ENCODE measurements at places on chromosomes 12 and 14.

- no peak for DNase-seq
Observed at GRCh38 chr12:46387670-46388069, 15.1 kb upstream of the SLC38A2 start.

DNA sequence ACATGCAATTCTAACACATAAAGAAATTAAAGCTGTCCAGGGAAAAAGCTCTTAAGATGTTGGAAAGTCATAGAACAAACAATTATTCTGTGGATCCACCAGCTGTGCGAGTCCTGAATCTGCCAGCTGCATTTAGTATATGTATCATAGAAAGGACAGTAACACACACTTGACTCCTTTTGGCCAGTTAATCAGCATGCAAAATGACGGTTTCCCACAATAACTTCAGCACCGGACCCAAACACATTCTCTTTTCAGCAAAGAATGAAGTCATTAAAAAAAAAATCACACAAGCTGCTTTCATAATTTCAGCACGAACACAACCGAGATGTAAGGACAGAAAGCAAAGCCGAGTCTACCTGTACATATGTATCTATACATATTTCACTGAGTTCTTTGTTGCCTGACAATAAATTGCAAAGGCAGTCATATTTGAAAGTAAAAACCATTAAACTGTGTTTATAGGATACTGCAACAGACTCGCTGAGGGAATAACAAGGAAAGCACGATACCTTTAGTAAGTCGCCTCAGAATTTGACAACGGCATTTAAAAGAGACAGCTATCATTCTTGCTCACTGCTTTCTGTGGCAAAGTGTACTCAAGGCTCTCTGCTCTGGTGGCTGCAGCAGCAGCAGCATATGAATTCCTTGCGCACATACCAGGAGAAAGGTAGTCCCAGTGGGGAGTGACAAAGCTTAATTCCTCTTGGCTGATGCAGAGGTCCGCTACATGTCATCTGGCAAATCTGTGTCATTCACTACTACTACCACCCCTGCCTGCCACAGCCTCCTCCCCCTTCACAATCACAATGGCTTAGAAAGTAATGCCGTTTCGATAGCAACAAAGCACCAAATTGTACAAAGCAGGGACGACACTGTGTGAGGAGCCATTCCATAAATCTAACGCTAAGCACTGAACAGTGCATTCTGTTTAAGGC, at the start of gene GRIP1:
GRIP1 (minus strand) TSS at position 739 of the 938 bp plus-strand sequence; CDS start at position 567, 172 bp downstream.
- DNase-seq: no peak

GRCh38 chr12:64627771-64628170, 17.5 kb downstream of the RASSF3 start:
- peak; percentile 87 for DNase-seq

GRCh38 chr14:43360239-43360638, 1146.8 kb downstream of the FSCB start:
- no peak for DNase-seq

- peak; percentile 84 for DNase-seq
Observed at GRCh38 chr14:79598339-79598738, 613.0 kb downstream of the DIO2 start.

GRCh38 chr14:100109594-100109955, 44.4 kb downstream of the EVL start:
- no peak for DNase-seq

GRCh38 chr14:33017016-33017415, 78.3 kb downstream of the NPAS3 start:
- no peak for DNase-seq

DNA sequence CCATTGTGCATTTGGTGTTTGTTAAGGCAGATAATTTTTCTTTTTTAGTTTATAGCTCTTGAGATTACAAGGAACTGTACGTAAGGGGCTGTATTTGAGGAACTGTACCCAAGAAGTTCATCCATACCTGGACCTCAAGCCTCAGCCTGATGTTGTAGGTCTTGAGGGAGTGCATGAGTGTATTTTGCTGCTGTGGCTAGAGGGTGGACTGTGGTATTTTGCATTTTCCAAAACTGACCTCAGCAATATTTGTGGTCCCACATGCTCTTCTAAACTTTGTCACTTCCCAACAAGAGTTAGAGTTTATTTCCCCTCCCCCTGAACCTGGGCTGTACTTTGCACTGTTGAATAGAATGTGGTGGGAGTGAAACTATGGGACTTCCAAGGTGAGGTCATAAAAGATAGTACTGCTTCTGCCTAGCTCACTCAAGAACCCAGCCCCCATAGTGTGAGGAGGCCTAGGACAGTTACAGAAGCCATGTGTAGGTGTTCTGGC, 42.2 kb upstream of the FBXO33 start:
- DNase-seq: no peak

GRCh38 chr14:102164241-102164641, 24.5 kb downstream of the WDR20 start:
- DNase-seq: peak; percentile 61

- no peak for DNase-seq
Observed at GRCh38 chr14:94391281-94391975, 3.0 kb upstream of the SERPINA1 start.

DNA sequence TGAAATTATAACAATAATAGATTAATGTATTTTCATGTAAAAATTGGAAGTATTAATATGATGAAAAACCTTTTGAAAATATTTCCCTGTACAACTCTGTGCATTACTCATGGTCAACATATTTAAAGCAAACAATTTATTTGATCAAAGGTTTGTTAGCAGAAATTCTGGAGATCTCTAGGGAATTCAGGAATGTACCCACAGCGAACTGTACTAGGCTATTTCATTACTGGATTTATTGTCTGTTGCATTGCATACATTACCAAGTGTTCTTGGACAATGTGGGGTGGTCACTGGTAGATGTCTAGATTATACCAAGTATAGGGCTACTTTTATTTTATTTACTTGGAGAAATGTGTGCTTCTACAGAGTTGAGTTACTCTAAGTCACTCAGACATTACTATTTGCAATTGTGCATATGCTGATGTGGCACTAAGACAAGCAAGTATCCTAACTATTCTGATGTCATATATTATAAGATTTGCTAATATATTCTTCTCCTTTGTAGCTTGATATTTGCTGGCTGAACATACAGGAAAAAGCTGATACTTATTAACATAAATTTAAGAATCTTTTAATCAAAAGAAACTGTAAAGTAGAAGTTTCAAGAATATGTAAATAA, 323.3 kb downstream of the CCER1 start:
- DNase-seq: no peak

- DNase-seq: no peak
Observed at GRCh38 chr14:73786636-73787485, 64.8 kb upstream of the PTGR2 start.

GRCh38 chr12:95574799-95575452, 23.6 kb upstream of the USP44 start:
- peak; percentile 36 for DNase-seq

DNA sequence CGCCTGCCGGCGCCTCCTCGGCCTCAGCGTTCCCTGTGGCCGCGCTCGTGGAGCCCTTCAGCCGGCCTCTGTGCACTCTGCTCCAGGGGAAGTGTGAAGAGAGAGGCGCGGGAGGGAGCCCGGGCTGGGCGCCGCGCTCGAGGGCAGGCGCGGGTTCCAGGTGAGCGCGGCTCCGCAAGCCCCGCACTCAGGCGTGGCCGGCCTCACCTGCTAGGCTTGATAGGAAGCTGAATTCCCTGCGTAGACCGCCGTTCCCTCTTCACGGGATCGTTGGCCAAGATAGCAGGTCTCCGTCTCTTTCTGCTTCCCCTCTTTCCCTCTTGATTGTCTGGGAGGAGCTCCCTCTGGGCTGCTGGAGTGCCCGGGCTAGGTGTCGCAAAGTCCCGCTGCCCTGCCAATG, 89.7 kb downstream of the ASCL4 start:
- no peak for DNase-seq

GRCh38 chr12:115450710-115451109, 766.7 kb upstream of the TBX3 start:
- no peak for DNase-seq

DNA sequence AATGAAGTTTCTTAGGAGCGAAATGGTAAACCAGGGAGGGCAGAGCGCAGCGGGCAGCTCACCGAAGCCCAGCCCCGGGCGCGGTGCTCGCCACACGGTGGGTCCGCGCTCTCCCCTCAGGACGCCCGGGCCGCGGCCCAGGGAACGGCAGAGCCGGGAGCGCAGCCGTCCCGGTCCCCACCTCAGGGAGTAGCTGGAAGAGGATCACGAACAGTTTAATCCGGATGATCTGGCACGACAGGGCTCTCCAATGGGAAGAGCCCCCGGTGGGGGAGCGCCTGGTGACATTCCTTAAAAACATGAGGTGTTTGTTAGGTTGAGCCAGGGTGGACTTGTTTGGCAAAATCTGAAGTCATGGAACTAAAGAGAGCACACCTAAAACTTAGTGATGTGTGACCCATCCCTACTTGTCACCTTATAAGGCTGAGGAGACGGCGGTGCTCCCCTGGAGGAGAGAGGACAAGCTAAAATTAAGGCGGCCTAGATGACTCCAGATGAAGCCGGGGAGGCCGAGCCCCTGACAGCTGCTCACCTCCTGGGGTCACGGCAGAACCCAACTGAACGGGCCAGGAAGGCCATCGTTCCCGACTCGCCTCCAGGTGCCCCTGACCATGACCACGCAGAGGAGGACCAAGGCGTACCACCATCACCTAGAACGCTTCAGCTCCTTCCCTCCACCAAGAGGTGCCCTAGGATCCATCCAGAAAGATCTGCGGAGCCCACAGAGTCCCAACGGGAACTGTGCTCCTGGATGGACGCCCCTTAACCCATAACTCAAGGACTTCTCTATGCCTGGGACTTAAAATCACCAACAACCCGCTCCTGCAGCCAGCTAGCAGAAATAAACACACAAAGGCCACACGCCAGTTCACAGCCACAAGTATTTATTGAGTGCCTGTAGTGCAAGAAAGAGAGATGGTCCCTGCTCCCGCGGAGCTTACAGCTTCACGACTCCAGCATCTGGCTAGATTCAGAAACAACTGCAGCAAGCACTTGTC, 866 bp upstream of the PITPNM2 start:
- DNase-seq: no peak

- DNase-seq: no peak
Observed at GRCh38 chr14:70780396-70781075, 28.8 kb downstream of the MAP3K9 start.

DNA sequence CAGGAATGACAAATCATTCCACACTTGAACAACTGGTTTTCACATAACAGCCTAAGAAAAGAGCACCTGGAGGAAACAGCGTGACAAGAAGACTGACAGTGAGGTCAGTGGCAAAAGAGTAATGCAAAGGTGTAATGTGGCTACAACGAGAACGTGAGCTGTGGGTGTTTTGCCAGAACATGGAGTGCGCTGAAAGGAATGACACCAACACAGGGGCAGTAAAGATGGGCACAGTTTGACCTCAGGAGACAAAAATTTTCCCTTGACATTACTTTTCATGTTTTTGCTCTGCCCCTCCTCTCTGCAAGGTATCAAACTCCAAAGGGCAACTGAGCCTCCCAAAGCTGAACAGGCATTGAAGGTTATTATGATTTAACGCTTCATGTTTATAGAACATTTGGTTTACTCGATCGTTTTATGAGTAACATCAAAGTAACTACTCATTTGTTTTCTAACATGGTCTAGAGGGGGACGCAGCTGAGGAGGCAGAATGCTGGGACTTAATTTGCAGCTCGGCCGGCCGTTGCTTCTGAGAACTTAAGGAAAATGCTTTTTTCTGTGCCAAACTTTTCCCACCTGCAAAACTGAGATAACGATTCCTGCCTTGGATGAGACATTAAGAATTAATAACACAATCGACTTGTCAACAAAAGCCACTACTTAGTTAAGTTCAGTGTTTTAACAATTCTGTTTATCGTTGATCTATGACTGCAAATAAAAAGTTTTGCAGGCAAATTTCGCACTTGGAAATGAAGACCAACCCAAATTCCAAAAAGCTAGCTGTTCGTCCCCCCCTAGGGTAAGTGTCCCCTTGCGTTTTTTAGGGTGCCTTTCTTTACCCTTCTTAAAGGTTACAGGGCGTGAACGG, 954 bp downstream of the HAUS4 start:
- no peak for DNase-seq

- no peak for DNase-seq
Observed at GRCh38 chr14:99624971-99625370, 20.0 kb upstream of the HHIPL1 start.

GRCh38 chr14:71583705-71584104, 348.5 kb upstream of the RGS6 start:
- DNase-seq: no peak

DNA sequence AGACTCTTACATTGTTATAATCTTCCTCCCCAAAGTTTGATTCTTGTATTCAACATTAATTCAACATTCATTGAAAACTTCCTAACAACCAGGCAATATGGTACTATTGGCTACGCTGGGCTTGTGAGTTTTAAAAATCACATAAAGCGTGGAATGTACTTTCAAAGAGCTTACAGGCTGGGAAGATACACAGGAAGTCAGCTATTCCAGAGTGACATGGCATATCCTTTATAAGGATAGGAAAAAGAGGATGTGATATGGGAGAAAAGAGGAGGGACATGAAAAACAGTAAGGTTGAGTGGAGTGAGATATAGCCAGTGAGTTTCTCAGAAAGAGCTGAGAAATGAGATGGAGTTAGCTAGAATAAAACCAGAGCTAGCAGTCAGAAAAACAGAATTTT, 103.6 kb upstream of the ATF7IP start:
- no peak for DNase-seq

- no peak for DNase-seq
Observed at GRCh38 chr12:1622406-1622805, 6.6 kb upstream of the WNT5B start.

DNA sequence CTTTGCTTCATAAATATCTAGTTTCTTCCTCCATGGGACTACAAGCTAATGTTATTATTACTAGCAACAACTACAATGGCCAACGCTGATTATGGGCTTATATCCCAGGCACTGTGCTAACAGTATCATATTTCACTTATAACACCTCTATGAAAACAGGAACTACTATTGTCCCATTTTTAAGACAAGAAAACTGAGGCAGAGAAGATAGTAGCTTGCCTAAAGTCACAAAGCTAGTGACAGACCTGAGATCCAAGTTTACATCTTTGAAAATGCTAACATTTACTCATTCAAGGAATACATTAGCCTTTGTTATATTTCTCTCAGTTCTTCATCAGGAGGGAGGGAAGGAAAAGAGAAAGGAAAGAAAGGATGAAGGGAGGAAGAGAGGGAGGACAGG, 32.8 kb downstream of the GIT2 start:
- no peak for DNase-seq

DNA sequence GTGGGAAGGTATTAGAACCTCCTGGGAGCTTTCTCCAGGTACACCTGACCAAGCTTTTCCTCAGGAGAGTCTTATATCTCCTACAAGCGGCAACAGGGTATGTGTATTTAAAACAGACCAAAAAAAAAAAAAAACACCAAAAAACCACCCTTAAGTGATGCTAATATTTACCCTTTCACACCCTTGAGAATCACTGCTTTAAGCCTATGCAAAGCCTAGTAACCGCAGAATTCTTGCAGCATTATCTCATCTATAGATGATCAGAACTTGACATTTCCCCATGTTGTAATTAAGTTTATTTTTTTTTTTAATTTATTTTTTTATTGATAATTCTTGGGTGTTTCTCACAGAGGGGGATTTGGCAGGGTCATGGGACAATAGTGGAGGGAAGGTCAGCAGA, 19.3 kb downstream of the ZNF641 start:
- DNase-seq: no peak

- peak; percentile 51 for DNase-seq
Observed at GRCh38 chr12:121297435-121297991, 1.0 kb upstream of the CAMKK2 start.

Data from iris pigment epithelial cell (primary cell).